Retina (tissue), 1 donor: ENCODE measurements at places on chromosomes 6 and 20.

GRCh38 chr6:155335265-155335664 is 21.0 kb upstream of the TFB1M start:
- DNase-seq = no peak

DNA sequence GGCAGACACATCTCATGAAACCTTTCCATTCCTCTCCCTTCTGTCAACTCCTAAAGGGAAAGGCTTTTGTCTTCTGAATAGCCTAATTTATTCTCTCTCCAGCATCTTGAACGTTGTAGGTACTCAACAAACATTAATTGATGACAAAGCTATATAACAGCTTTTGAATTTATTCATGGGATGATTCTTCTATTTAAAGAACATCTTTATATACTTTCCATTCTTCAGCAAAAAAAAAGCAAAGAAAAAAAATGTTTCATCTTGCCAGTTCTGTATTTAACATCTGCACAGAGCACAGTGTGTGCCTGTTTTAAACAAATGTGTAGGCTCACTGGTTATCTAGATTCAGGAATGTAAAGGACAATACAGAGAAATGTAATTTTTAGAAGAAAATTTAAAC is 648.7 kb downstream of the KIF16B start:
- DNase-seq = no peak

- no peak for DNase-seq
Measured at GRCh38 chr6:117536317-117536716, 53.8 kb downstream of the DCBLD1 start.

DNA sequence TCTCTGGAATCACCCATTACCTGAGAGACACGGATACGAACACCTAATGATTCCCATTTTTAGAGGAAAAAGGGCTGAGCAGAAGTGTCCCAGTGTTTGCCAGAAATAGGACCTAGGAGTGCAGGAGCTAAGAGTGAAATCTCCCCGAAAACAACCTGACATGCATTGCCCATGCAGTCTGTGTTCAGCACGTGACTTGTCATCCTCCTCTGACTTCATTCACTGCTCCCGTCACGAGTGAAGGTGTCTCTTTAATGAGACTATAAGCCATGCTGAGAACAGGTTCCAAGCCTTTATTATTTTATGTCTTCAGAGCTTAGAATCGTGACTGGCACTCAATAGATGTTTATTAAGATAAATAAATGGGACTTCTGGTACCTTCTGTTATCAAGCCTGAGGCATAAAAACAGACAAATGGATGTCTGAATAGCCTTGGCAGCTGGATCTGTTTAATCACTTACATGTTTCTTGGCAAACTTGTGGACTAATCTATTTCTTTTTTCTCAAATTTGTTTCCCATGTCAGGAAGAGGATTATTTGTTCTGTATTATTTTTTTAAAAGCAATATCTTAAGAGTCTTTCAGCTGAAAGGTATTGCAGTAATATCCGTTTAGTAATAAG is 3.7 kb upstream of the MLIP start:
- no peak for DNase-seq

DNA sequence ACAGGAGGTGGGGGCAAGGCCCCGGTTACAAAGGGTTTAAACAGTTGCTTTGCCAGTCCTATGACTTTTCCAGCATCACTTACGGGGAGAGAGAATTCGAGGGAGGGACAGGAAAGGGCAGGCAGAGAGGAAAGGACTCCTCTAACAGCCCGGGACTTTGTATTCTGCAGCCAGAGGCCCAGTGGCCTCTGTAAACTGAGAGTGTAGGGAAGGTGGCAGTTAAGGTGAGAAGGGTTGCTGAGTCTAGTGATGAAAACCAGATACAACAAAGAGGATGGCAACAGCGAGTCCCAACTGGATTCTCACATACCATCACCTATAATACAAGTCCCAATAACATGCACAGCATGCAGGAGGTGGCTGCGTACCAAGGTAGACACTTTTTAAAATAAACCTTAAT is 13.5 kb downstream of the PLAGL2 start:
- DNase-seq = no peak

DNA sequence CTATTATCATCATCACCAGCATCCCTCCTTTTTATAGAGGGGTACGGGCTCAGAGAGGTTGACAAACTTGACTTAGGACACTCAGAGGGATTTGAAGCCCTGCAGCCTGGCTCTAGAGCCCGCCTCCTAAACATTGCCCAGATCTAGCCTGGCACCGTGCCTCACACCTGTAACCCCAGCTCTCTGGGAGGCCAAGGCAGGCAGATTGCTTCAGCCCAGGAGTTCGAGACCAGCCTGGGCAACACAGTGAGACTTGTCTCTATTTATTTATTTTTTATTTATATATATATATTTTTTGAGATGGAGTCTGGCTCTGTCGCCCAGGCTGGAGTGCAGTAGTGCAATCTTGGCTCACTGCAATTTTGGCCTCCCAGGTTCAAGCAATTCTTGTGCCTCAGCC is 6.3 kb upstream of the CSE1L start:
- DNase-seq = no peak

GRCh38 chr20:58214310-58214709 is 14.1 kb downstream of the ANKRD60 start:
- DNase-seq = no peak

DNA sequence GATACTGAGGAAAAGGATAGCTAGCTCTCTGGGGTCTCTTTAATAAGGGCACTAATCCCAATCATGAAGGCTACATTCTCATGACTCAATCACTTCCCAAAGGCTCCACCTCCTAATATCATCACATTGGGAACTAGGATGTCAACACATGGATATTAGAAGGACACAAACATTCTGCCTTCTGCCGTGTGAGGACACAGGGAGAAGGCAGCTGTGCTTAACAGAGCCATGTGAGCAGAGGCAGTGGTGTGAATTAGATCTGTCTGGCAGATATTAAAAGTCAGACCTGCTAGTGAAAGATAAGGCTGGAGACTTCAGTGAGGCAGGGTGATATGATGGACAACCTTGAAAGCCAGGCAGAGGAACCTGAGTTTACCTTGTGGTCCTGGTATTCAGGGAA is 341.9 kb downstream of the ARHGAP18 start:
- DNase-seq = no peak

- no peak for DNase-seq
Measured at GRCh38 chr6:33132081-33132524, 56.3 kb downstream of the HLA-DPB1 start.
